ENCODE measurements at places on chromosomes 2 and 18.

DNA sequence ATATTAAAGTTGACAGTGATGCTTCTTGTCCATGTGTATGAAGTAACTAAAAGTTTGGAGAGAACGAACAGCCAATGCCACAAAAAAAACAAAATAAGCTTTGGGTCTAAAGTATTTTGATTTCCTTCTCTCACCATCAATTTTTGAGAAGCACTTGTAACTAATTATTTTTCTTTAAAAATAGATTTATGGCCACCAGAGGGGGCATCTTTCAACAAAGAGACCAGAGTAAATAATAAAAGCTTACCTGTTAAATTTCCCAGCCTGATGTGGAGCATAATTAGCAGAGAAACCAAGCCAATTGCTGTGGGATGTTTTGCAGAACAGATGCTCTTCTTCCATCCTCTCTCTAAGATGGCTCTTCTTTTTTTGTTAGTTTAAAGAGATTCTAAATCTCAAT is 29.0 kb downstream of the LINC00305 start:
- DNase-seq, result no peak

GRCh38 chr2:223123855-223124610 is 72.0 kb downstream of the KCNE4 start:
- DNase-seq, result no peak

DNA sequence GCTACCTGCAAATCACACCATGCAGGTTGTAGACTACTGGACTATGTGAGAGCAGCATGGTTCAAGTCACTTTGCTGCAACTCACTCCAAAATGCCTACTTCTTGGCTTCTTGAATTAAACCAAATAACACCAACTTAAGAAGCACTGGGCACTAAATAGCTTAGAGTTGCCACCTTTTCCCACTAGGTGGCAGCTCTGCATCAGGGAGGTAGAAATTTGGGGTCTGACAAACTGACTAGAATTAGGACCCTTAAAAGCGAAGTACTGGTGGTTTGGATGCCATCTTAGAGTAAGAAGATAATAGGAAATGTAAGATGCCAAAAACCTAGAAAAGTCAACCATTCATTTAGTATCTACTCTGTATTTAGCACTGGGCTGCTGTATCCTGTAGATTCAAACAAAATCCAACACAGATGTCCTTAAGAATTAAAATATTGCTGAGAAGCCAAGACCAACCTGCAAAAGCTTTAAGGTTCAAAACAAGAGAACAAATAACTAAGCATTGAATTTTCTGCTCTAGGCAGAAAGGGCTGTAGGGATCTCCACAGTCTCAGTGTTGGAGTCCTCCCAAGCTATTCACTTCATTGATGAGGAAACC is 65.5 kb downstream of the CCBE1 start:
- peak; percentile 12 for DNase-seq

DNA sequence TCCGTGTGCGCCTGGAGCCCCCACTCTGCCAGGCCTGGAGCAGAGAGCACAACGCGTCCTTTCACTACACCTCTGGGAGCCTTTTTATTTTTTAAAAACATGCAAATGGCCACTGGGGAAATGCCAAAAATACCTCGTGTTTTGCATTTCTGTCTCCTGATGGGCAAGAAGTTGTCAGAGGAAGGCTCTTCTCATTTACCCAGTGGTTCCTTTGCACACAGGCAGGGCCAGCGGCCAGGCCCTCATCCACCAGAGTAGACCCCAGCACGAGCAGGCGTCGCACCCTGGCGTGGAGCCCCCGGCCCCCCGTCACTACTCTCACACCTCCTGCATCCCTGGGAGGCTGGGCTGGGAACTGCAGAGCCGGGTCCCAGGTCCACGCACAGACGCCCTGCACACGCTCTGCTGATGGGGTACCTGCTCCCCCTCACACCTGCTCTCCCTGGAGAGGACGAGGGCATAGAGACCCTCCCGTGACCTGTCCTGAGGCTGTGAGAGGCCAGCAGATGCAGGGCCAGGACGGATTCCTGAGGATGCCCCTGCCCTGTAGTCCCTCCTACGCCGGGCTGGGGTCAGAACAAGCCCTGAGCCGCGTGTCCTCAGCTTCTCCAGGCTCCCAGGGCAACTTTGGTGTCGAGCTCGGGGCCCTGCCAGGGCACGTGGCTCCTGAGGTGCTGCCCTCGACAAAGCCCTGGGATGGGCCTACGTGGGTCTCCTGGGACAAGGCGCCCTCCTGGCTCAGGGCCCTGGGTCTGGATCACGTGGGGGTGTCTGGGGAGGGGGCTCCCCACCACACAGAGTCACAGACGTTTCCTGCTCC is 65.0 kb downstream of the NFATC1 start:
- no peak for DNase-seq

GRCh38 chr2:219631406-219631891 is 4.0 kb downstream of the SLC4A3 start:
- no peak for DNase-seq

GRCh38 chr2:67438337-67438736 is 41.2 kb downstream of the ETAA1 start:
- no peak for DNase-seq

GRCh38 chr2:179677077-179677688 is 184.2 kb downstream of the ZNF385B start:
- DNase-seq, result peak; percentile 43

DNA sequence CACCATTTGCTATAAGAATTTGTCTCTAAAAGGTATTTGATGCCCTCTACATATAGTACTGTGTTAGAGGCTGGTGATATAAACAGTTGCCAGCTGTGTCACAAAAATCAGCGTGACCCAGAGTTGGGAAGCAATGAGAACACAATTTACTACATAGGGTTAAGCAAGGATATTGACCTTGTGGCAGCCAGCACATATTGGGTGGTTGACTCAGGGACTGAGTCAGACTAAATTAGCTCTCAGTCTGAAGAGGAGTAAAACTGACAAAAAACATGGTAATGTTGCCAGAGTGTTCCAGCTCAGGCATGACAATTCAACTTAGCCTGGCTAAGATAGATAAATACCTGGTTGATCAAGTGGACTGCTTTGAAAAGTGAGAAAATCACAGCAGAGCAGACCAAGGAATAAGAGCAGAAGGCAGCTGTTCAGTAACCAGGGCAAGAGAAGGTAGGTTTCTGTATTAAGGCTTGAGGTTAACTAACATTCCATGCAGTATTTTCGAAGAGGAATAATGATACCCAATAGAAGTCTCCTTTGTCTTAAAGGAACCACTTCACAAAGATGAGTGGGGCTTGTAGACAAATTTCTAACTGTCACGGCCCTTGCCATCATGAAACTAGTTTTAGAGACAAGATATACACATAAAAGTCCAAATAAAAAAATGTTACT is 108.2 kb upstream of the ERBB4 start:
- DNase-seq, result no peak

DNA sequence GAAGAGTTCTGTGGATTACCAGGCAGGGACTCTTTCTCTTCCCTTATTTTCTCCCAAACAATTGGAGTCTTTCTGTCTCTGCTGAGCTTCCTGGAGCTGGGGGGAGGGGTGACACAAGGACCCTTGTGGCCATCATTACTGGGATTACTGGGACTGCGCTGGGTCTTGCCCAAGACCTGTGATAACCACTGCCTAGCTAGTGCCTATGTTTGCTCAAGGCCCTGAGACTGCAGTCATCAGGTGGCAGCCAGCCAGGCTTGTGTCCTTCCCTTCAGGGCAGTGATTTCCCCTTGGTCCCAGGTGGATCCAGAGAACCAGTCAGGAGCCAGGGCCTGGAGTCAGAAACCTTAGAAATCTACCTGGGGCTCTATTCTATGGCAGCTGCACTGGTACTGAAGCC is 355.6 kb downstream of the PARD3B start:
- no peak for DNase-seq

GRCh38 chr2:27495840-27496356 is 741 bp upstream of the GCKR start:
- DNase-seq, result no peak

DNA sequence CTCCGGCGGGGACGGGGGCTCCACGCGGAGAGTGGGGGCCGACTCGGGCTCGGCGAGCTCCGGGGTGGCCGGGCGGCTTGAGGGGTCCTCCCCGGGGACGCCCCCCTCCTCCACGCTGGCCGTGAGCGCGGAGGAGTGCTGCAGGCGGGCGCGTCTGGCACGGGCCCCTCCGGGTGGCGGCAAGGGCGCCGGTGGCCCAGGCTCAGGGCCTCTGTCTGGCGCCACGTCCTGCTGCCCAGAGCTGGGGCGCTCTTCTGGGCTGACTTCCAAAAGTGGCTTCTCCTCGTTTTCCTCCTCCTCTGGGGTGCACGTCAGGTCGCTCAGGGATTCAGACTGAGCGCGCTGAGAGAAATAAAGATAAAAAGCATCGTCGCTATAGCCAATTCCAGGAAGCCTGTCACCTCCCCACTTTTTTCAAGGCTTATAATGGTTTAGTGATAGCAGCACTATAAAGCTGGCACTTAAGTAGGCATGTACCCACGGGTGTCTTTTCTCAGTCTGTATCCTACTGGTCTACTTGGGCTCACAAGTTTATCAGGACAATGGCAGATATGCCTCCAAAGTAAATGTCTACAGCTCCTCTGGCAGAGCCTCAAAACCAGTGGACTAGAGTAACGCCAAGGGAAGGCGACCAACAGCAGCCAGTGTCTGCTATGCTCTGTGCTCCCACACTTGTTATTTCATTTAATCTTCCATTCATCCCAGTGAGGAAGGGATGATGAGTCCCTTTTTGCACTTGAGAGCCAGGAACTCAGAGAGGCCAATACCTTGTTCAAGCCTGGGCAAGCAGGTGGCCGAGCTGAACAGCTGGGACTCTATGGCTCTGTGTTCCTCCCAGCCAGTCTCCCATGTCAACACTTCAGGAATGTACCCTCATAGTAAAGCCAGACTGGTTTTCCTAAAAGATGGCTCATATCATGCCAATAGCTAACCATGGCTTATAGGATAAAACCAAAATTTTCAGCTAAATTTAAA is 92.6 kb upstream of the MGAT4A start:
- no peak for DNase-seq

DNA sequence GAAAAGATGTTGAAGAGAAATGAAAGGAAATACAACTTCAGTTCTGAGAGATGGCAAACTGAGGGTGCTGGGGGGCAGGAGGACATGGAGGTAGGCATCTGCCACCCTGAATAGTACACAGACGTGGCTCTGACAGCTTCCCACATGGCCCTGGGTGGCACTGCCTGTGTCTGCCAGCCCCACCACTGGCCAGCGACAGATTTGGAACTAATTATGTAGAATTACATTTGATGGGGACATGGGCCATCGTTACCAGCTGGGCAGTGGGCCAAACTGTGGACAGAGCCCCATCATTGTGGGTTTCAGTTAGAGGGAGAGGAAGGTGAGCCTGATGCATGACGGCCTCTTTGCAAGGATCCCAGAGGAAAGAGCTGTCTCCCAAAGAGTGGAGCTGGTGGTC is 216.0 kb upstream of the HAAO start:
- DNase-seq, result no peak

- no peak for DNase-seq
These were observed 437.2 kb upstream of the PKDCC start for GRCh38 chr2:41610501-41611190.

DNA sequence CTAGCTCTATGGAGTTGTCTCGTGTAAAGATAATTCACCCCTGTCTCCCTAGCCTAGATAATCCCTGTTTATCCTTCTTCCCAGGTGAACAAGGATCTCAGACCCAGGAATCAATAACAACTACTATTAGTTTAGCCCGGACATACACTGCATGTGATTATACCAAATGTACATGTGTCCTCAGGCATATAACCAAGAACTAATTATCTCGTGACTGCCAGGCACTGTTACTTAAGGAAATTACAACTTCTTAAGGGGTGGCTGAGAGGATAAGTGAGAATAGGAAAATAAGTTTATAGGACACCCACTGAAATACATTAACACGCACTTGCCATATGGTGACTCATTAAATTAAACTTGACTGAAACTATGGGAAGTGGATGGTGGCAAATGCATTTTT is 126.6 kb downstream of the CNTNAP5 start:
- no peak for DNase-seq

GRCh38 chr2:133266041-133266925 is 302.0 kb downstream of the NCKAP5 start:
- DNase-seq, result peak; percentile 22

GRCh38 chr2:170986566-170987258 is 57.7 kb downstream of the GORASP2 start:
- DNase-seq, result no peak
